ENCODE measurements at places on chromosomes 11 and 22.

GRCh38 chr11:120186774-120187591, 23.8 kb upstream of the OAF start:
- no peak for DNase-seq

DNA sequence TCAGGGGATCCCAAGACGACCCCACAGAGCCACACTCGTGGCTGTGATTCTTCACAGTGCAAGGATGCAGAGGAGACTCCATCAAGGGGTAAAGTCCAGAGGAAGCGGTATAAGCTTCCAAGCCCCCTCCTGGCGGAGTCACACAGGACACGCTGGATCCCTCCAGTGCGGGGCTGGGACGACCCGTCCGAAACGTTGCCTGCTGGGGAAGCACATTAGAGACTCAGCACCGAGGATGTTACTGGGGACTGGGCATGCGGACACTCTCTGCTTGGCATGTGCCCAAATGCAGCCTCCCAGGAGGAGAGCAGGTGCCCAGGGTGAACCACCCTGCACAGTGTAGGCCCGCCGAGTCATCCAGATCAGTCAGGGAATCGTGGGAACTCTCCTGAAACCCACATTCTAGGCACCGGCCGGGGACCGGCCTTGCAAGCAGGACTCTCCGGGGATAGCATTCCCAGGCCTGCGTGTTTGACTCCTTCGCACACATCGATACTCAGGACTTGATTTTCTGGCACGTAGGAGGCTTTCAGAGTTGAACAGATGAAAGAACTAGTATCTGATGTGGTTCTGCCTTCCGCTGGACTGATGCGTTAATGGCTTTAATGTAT, 229.8 kb downstream of the TBC1D22A start:
- DNase-seq = no peak

GRCh38 chr11:117505285-117505970, 177.8 kb downstream of the CEP164 start:
- no peak for DNase-seq

DNA sequence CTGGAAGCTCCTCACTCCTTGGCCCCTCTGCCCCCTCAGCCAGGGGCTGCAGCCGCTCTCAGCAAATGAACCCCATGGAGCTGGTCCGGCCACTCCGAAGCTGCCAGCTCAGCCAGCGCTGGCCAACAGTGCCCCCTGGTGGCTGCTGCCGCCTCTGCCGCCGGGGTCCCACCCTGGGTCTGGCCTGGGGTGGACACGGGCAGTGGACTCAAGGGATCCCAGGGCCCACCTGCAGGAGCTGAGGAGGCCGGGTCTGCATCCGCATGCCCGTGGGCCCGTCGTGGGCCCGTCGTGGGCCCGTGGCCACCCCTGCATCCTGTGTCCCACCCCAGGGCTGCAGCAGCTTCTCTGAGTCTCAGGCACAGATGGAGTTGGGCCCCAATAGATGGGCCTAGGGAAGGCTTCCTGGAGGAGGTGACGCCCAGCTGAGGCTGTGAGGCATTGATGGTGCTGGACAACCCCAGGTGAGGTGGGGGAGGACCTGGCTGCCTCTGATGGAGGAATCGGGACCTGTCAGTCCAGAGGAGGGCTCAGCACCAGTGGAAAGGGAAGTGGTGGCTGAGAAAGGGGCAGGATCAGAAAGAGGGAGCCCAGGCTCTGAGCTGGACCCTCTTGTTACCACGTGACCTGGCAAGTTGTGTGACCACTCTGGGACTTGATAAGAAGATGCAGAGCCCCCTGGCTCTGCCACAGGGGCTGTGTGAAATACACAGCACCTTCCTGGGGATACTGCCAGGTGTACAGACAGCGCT, 522.3 kb downstream of the BRD1 start:
- DNase-seq = no peak

GRCh38 chr22:48758881-48759875, 1068.5 kb downstream of the BRD1 start:
- DNase-seq = no peak

- DNase-seq = no peak
Observed at GRCh38 chr11:92224054-92224406, 588 bp upstream of the FAT3 start.

DNA sequence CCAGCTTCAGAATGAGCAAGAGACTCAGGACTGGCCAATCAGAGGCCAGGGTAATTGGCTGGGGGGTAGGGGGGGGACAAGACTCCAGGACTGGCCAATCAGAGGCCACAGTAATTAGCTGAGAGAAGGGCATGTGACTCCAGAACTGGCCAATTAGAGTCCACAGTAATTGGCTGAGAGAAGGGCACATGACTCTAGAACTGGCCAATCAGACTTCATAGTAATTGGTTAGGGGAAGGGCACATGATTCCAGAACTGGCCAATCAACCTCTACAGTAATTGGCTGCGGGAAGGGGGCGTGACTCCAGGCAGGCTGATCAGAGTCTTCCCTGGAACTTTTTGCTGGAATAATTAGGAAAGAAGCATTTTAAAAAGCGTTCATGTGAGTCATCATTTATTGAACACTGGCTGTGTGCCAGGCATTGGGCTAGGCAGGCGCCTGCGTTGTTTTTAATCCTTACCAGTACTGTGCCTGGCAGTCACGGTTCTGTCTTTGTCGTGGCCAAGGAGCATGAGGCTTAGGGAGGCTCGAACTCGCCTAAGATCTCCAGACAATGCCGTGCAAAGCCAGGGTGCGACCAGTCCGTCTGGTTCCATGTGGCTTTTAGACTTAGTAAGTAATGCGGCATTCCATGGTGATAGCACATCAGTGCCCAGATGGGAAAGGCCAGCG, 508.1 kb downstream of the TBC1D22A start:
- peak; percentile 64 for DNase-seq

DNA sequence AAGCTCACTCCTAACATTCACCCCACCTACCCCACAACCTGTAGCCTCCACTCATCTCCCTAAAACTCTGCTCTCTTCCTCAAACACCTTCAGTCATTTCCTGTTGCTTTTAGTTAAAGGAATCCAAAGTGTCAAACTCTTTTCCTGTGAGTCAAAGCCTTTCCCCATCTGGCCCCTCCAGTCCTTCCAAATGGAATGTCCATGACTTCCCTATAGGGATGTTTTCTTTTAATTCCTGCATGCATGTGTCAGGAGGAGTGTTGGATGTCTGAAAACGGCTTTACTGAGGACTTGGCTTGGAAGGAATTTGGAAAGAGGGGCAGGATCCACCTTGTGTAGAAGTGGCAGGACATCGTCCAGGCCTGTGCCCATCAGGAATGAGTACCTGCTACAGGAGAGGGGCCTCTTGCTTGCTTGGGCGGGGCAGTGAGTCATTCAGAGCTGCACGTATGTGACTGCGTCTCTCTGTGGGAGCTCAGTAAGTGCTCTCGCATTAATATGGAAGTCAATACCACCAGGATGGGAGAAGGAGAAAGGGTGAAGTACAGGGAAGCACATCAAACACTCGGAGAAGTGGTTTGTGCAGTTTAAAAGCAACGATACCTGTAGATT, 491.9 kb downstream of the OPCML start:
- no peak for DNase-seq

- DNase-seq = peak; percentile 86
Observed at GRCh38 chr22:18023509-18024275, 669 bp downstream of the MICAL3 start.

Data from MCF 10A (cell line).